Amniotic stem cell (primary cell): ENCODE measurements at places on chromosomes 1 and 21.

- no peak for DNase-seq
Measured at GRCh38 chr1:77282187-77282865, 507 bp downstream of the AK5 start.

- no peak for DNase-seq
Measured at GRCh38 chr1:212375986-212376385, 38.7 kb downstream of the PACC1 start.

DNA sequence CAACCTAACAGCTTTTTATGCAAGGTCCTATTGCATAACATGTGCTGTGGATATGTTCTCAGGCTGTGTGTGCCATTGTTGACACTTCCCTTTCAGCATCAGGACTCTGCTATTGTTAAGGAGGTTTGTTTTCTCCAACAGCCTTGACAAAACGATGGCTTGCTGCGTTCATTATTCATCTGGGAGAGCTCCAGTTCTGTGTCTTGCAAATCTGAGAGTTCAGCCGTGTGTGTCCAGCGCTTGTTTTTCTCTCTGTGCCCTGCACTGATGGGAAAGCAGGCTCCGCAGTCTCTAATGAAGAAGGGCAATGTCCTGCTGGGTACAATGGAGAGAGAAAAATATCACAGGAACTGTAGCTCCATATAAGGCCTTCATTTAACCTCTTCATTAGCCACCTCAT lies 63.7 kb downstream of the CLDN17 start:
- DNase-seq: no peak

GRCh38 chr1:110626889-110627288 lies 20.7 kb upstream of the KCNA2 start:
- no peak for DNase-seq

DNA sequence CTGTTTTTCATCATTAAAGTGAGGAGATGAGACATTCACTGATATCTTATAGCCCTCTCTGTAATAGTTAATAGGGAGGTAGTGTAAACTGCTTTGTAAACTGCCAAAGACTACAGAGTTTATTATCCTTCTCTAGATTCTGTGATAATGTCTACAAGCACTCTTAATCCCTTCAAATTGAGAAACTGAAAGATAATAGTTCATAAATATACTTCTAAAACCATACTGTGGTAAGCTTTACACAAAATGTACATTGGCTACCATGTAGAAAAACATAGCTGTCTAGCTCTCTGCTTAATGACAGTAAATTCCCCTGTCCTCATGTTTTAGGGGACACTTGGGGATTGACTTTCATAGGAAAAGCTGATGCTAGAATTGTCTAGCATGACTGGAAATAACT lies 39.6 kb downstream of the CXADR start:
- no peak for DNase-seq

DNA sequence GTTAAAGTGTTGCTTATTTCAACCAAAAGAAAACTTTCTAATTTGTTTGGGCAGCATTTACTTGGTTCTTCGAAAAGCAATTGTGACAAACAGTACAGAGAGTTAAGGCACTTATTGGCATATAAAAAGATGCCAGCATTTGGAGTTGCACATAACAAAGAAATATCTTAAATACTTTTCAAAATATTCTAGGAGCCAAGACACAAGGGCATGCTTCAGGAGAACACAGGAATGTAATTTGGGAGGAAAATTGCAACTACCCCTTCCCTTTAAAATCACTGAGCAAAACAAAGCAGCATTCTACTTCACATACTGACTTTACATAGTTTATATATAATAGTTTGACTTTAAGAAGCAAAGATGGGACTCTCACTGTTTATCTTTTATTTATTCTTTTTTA lies 4.6 kb upstream of the TIE1 start:
- no peak for DNase-seq

DNA sequence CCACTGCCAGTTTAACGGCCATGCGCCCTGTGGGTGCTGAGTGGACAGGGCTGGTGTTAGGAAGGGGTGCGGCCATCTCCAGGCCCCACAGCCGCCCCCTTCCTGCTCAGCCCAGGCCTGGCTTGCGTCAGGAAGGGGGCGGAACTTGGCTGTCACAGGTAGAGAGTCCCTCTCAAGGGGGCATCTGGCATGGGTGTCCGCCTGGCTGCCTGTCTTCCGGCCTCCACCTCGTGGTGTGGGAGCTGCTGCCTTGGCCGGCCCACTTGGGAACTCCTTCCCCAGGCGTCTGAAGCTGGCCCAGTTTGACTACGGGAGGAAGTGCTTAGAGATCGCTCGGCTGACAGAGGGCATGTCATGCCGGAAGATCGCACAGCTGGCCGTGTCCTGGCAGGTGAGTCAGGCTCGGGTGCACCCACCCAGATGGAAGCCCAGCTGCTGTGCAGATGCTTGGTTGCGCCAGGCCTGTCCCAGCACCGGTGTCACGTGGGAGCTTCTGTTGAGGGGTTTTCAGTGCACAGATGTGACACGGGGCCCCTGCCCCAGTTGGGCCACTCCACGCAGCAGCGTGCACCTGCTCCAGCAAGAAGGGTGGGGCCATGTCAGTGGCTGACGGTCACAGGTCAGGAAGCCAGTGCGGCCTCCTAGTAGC lies 9.1 kb upstream of the ATAD3B start:
- DNase-seq: no peak

- DNase-seq: no peak
Measured at GRCh38 chr1:3981746-3982505, 81.9 kb upstream of the C1orf174 start.

- no peak for DNase-seq
Measured at GRCh38 chr1:199665371-199665770, 362.1 kb upstream of the NR5A2 start.

GRCh38 chr1:2314803-2315673 lies 76.3 kb downstream of the MORN1 start:
- no peak for DNase-seq

DNA sequence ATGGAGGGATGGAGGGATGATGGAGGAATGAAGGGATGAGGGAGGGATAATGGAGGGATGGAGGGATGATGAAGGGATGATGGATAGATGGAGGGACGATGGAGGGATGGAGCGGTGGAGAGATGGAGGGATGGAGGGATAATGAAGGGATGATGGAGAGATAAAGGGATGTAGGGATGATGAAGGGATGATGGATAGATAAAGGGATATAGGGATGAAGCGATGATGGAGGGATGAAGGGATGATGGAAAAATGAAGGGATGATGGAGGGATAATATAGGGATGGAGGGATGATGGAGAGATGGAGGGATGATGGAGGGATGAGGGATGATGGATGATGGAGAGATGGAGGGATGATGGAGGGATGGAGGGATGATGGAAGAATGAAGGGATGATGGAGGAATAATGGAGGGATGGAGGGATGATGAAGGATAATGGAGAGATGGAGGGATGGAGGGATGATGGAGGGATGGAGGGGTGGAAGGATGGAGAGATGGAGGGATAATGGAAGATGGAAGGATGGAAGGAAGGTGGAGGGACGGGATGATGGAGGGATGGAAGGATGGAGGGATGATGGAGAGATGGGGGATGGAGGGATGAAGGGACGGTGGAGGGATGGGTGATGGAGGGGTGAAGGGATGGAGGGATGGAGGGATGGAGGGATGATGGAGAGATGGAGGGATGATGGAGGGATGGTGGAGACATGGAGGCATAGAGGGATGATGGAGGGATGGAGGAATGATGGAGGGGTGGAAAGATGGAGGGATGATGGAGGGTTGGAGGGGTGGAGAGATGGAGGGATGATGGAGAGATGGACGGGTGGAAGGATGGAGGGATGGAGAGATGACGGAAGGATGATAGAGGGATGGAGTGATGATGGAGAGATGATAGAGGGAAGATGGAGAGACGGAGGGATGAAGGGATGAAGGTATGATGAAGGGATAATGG lies 62.0 kb downstream of the KCNAB2 start:
- no peak for DNase-seq

DNA sequence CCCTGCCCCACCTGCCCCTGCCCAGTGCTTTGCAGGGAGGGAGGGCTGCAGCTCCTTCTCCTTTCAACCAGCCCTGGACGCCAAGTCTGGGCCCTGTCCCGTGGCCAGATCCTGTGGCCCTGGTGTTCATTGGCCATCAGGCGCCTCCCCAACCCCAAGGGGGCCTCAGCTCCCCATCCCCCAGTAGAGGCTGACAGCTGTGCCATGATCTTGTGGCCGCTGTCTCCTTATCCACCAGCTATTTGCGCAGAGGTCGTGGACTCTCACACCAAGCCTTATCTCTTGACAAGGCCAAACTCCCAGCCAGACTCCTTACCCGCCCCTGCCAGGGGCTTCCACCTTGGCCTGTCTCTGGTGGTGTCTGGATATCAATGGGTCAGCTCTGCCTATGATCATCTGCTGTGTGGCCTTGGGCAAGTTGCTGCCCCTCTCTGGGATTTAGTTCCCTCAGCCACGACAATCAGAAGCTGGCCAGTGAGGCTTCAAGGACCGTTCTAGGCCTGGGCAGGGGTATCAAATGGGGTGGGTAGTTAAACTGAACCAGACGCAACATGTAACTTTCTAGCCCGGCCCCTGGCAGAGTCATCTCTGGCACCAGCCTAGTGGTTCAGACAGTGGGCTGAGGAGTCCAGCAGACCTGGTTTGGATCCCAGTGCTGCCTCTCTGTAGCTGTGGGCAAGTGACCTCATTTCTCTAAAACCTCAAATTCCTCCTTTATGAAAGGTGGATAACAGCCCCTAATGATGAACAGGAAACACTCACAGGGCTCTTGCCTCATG lies 3.3 kb upstream of the COL8A2 start:
- DNase-seq: no peak

DNA sequence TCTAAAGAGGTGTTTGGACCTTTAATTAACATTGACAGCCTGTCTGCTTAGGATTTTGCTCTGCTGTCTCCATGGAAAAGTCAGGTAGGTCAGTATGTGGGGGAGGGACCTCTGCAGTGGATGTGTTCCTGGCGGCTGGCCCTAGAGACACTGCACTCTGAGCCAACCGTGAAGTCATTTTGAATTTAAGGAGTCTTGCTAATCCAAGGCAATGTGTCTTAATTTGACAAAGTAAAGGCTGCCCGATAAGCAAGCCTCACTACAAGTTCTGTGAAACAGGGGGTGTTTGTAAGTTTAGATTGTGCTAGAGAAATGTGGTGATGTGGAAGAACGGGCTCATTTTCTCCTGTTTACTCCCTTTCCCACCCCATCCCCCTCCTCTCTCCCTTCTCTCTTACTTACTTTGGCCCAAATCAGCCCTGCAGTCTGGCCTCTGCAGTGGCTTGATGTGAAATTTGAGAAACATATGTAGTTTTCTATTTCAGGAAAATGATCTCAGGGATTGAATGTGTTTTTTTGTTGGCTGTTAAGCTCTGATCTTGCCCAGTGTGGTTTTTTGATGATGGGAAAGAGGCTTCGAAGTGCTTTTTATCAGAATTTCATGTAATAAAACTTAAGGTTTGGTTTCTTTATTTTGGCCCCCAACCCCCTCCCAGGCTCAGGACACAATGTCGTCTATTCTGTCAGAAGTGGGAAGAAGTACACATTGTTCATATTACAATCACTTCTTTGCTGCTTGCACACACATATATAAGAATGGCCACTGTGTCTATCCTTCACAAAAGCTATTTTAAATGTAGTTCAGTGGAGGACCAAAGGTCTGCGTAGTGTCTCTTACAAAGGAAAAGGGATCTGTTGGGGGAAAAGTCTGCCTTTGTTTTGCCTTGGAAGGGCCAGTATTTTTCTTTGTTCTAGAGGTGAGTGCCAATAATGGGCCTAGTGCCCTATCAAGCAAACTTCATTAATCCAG lies 96.6 kb downstream of the FGGY start:
- DNase-seq: peak; percentile 30

- DNase-seq: no peak
Measured at GRCh38 chr1:20546637-20547036, 5.7 kb upstream of the FAM43B start.

GRCh38 chr1:6727535-6727934 lies 25.9 kb upstream of the DNAJC11 start:
- DNase-seq: peak; percentile 13

DNA sequence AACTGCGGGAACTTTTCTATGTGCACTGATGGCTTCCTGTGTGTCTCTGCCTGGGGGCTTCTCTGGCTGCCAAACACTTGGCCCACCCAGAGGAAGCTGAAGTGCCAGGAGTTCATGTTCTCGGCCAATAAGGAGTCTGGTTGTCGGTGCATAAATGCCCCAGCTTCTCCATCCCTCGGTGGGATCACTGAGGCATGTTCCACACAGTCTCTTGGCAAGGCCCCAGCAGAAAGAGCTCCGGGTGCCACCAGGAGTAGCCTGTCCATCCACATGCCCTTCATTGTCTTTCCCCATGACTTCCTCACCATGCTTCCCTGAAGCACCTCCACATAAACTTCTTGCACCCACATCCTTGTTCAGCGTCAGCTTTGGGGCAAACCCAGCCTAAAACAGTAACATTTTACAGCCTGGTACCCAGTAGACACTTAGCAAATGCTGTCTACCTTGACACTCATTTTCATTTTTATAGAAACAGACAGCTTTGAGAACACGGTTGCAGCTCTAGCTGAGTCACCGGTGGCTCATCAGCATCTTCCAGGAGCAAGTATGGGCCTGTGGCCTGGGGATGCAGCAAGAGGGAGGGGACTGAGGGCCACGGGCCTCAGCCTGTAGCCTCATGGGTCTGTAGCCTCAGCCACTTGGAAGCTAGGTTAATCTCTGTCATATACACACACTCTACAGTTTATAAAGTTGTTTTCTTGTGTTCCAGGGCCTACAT lies 14.8 kb upstream of the CDCP2 start:
- DNase-seq: no peak

DNA sequence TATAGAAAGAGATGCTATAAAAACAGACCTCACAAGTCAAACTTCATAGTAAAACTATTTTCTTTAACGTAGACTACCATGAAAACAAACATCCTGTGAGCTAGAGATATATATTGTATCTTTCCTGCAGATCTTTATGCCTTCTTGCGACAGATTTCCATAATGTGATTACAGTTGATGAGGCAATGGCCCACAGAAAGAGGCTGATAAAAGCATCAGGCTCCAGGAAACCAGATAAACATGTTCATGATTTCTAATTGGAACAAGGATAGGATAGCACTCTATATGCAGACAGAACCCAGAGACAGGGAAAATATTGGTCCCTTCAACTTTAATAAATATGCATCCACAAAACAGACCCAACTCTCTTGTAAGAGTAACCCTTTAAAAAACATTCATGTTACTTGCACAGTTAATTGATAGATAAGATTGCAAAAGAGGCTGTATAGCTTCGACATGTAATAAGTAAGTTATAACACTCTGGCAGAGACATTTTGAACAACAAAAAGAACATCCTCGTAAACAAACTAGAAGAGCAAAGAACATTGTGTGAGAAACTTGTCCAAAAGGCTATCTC lies 329.4 kb downstream of the AGBL4 start:
- DNase-seq: no peak

DNA sequence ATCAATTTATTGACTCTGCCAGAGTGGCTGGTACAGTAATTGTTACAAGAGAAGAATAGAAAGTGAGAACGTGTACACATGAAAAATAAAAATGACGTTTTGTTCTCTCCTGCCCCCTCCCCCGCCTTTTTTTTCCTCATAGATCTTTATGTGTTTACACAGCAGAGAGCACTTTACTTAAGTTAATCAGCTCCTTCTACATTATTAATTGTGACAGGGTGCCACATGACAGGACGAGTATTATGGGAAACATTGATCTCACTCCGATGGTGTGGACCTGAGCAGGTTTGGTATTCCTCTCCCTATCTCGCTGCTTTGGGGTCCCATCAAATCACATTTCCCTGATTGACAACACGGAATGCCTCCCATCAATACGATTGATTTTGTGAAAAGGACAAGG lies 285.7 kb downstream of the TM2D1 start:
- DNase-seq: no peak
